ENCODE measurements at places on chromosomes 6 and 20.
A peak's percentile ranks its signal among the peaks of the same experiment; 100 is the strongest.

DNA sequence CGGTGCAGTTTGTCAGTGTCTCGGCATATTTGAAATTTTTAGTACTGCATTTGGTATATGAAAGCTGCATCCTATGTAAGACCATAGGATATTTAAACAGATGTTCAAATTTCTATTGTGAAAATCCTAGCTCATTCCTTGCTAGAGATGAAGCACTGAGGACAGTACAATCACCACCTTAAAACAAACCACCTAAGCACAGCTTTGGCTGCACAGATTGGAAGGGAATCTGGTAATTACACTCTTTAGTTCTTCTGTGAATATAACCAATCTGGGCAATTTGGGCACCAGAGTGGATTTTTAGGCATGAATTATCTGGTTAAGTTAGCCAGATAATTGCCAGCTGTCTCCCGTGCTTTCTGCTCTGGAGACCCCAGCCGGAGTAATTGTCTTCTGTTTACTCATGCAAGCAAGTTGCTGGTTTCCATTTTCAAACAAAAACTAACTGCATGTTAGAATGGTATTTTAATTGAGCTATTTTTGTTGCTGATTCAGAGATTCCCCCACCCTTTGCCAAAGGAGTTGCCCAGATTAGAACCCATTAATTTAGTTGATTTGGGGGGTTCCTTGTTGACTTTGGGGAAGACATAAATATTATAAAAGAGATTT, 36.9 kb downstream of the E2F3 start:
- no peak for DNase-seq

DNA sequence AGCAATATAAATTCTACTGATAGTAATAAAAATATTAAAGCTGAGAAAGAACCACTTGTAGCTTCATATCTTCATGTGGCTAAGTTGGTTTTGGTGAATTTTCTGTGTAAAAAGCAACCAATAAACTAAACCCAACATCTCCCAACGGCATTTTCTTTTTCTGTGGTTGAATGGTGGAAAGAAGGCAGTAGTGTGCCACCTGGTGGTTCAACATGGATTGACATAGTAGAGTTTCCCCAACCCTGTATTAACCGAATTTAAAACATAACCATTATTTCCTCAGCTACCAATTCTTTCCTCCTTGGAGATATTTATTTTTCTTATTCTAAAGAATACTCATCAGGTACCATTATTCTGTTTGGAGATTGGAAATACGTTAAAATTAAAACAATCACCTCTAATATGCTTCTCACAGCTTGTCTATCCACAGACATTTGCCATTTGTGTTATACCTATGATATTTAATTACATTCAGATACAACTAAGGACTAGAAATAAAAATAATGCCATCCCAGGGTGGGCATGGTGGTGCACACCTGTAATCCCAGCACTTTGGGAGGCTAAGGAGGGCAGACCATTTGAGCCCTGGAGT, 117.1 kb upstream of the EEF1E1 start:
- DNase-seq = peak; percentile 8

DNA sequence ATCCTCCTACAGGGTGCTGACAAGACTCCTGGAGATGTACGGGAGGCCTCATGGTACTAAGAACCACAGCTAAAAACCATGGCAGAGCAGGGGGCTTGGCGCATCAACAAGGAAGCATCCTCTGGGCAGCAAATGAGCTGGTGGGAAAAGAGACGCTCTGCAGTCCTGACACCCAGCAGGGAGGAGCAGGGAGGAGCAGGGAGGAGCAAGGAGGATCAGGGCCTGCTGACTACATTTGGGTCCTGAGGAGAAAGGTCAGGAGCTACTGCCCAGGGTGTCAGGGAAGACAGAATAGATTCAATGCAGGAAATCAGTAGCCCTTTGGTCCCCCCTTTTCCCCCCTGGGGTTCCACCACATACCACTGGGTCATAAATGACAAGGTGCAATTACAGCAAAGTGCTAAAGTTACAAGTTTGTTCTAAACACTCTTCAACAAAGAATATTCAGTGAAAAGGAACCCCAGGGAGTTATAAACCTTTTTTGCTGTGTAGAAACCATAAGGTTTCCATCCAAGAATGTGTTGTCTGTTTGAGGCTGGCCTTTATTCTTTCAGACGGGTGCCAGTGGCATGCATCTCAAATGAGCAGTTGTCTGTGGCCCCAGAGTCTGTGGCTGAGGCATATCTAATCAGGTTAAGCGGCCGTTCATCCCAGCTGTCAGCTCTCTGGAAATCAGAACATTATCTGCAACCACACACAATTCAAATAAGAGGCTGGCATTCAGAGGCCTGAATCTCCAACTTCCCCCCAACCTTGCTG, 325.0 kb downstream of the CDC5L start:
- no peak for DNase-seq

DNA sequence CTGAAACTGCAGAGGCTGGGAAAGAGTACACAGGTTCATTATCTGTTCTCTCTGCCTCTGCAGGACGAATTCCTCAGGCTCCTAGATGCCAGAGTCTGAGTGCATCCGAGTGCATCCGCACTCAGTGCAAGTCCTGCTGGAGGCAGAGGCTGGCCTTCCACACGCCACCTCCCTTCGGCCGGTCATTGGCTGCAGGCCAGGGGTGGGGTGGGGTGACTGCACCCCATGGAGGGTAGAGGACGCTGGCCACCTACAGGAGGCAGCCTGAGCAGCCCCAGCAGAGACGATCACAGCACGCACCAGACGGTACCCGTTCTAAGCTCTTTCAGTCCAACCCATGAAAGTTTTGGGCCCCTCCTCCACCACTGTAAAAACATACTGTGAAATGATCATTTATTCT, 11.7 kb downstream of the SFT2D1 start:
- DNase-seq = no peak

- DNase-seq = no peak
Measured at GRCh38 chr6:56759521-56759920, 116.8 kb upstream of the DST start.

GRCh38 chr20:46965477-46965876, 70.8 kb downstream of the EYA2 start:
- no peak for DNase-seq

DNA sequence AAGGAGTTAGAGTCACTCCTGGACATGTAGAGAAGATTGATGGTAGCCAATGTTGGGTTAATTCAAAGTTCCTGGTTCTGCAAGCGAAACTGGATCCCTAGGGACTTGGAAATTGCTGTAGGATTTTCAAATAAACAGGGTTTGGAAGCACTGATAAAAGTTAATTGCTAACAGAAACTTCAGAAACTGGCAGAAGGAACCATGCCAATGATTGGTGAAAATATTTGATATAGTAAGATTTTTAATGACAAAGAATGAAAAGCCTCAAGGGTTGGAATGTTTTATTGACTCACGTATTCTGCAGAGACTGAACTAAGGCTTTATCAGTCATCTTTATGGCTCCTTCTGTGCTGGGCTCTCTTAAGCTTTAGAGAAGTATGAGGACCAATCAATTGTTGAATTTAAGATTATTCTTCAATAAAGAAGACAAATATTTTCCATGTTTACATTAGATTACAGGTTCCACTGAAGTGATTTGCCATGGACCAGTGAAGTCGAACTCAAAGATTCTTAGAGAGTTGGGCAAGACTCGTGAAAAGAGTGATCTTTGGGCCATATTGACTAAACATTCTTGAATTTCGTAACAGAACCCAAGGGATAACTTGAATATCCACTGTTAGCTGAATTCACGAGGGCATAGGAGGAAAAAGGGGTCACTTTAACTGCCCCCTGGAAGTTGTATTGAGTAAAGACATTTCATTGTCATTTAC, 371.4 kb downstream of the HDGFL1 start:
- DNase-seq = no peak

GRCh38 chr6:163860287-163861081, 446.0 kb downstream of the QKI start:
- no peak for DNase-seq

DNA sequence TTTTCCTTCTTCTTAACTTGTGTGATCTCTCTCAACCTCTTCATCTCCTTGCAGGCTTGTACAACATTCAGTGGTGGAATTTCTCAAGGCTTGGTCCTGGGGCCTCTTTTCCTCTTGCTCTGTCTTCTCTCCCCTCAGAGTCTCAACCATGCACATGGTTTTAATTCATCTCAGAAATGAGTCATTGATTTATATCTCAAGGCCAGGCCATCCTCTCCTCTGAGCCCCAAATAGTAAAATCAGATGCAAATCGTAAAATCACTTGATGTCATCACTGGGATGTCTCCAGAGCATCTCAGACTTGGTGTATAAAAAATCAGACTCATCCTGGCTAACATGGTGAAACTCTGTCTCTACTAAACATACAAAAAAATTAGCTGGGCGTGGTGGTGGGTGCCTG, 85.0 kb downstream of the FNDC1 start:
- DNase-seq = no peak

GRCh38 chr6:150328744-150329405, 39.9 kb upstream of the IYD start:
- no peak for DNase-seq

GRCh38 chr6:129795261-129795660, 65.9 kb downstream of the TMEM244 start:
- no peak for DNase-seq

DNA sequence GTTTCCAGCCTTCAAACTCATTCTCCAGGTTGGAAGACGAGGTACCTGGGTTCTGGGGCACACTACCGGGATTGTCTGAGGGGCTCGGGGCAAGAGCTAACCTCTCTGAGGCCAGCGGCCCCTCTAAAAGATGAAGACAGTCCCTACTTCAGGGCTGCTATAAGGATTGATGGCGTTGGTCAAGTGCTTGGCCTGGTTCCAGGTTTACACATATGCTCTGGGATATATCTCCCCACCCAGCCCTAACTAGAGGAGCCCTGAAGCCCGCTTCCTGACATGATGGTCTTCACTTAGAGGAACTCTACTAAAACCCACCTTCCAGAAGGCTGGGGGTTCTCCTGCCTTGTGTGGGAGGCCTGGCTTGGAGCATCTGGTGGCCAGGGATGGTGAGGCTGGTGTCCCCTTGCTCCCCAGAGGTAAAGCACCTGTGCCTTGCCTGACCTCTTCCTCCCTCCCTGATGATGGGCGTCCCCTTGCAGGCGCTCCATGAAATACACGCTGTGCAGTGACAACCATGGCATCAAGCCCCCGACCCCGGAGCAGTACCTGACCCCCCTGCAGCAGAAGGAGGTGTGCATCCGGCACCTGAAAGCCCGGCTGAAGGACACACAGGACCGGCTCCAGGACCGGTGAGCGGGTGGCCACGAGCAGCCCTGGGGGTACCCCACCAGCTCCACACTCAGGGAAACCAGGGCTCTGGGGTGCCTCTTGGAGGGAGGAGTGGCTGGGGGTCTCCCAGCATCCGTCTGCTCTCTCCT, 28.7 kb downstream of the SDCBP2 start:
- no peak for DNase-seq

GRCh38 chr6:34517461-34517881, 38.7 kb downstream of the SPDEF start:
- DNase-seq = no peak

GRCh38 chr6:122008101-122008999, 391.1 kb upstream of the HSF2 start:
- no peak for DNase-seq

DNA sequence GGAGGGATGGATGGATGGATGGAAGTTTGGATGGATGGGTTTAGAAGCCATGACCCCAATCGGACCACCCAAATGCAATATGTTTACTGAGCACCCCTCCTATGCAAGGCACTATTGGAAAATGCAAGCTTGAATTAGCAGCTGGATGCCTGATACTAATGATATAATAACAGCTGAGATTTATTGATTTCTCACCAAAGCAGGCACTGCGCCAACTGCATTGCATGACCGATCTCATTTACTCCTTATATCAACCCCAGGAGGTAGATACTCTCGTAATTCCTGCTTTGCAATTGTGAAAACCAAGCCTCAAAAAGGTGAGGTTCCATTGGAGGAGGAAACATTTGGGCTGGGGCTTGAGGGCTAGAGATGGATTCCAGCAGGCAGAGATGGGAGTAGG, 89.7 kb downstream of the KCNB1 start:
- DNase-seq = no peak

DNA sequence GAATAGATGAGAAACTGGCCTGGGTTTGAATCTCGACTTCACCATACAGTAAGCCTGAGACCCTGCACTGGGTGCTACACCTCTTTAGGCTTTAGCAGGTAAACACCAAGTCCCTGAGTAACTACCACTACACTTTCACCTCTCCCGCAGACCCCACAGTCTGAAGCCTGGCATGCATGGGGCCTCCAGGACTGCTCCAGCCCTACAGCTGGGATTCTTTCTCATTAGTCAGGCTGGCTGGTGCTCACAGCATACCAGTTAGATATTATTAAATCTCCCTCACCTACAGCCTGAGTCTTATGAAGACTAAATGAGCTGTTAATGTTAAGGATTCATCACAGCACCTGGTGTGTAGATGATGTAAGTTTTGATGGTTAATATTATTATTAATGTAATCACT, 388.7 kb downstream of the ARHGAP18 start:
- no peak for DNase-seq

DNA sequence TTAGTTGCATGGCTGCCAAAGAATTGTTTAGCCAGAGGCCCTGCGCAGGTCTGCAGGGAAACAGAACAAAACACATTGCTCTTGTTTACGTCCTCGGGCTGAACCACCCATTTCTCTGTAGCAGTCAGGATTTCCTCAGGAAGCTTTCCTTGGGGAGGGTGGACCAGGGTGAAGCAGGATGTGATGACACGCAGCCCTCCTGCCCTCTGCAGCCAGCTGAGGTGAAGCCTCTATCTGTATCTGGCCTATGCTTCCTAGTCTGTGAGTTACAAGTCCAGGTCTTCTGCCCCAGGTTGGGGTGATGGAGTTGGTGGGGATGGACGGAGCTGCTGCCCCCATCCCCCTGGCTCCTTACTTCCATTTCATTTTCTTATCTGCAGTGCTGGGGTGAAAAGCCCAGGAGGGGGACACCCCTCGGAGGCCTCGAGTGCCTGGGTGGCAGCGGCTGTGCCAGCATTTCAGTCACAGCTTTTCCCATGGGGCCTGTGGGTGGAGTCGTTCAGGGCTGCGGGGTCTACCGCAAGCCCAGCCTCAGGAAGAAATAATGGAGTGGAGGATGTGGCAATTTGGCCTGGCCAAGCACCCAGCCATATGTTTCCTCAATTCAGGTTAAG, 24.9 kb downstream of the SASH1 start:
- no peak for DNase-seq

GRCh38 chr6:7214468-7214867, 98.5 kb downstream of the SSR1 start:
- no peak for DNase-seq

DNA sequence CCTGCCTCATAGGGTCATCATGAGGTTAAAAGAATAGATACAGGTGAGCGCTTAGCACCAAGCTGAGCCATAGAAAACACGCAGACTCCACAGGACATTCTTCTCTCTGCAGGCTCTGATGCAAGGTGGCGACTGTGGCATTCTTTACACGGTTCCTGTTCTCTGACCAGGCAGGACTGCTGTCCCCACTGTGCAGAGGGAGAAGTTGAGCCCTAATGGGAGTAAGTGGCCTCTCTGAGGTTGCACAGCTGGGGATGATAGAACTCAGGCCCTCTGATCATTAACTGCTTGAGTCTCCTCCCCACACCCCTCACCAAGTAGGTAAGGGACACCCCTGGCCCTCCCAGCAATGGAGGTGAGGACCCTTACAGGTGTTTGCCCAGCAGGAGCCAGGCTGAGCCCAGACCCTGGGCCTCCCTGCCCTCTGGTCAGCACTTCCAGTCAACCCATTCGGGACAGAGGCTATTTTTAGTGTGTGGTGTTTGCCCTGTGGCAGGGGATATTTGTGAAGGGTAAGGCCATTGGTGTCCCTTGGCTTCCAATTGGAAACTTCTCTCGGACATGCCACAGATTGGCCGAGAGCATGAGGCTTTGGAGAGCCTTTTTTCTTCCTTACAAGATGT, 116.8 kb downstream of the VEGFA start:
- no peak for DNase-seq
